Left ventricle myocardium superior (tissue), 1 donor: ENCODE measurements at places on chromosomes 11 and 22. TPM values are rescaled to one million over a fixed set of nuclear protein-coding genes. Genes with fewer than 3 reads are reported as not detected.

DNA sequence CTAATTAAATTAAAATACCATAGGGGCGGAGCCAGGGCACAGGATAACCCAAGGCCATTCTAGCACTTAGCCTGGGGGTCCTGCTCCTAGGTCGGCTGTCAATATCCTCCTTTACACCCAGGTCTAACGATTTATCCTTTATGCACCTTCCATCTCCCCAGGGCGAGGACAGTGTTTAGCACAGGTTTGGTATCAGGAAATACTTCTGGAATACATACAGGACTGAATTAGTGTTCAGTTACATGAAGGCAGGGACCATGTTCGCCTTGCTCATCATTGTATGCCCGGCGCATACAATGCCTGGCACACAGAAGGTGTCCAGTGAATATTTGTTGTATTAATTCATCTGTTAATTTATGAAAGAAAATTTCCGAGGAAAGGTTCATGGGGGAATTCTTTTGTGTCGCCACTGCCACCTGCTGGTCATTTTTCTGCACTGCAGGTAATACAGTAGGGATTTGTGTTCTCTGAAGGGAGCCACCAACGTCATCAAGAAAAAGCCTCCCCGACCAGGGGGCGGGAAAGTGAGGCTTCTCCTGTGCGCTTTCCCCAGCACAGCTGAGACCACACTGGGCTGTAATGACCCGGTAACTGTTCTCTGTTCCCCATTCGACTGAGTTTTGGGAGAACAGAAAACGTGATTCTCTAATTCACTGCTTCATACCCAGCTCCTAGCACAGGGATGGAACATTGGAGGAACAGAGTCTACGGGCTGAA is 68.7 kb upstream of the ASPHD2 start:
- peak; percentile 45 for DNase-seq

Gene MCM5
- total RNA-seq = 10.8 TPM

GRCh38 chr11:2700415-2701211 is 819 bp upstream of the KCNQ1OT1 start:
- peak; percentile 84 for DNase-seq

DNA sequence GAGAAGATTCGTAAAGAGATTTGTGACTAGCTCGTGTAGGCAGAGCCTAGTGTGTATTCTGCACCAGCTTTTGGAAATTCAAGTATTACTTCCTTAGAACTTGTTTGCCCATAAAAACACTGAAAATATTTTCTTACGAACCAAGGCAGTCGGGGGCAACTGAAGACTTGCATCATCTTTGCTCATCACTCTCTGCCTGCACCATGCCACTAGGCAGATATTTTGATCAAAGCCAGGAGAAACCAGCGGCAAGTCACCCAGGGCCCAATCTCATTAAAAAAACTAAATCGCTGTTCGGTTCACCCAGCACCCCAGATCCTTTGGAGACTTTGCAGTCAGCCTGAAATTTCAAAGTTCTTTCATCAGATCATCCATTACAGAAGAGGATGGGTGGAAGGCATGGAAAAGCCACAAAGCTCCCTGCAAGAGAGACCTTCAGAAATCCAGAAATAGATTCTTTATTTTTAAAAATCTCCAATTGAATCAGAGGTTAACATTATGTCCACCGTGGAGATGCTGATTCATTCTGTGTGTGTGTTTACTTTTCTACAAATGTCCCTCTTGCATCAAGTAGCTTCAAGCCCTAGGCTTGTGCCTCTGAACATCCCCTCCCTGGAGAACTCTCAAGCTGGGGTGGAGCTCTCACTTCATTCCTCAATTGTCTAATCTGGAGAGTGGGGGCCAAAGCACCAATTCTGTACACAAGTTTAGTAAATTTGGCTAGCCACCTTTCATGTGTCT is 78.4 kb downstream of the ETS1 start:
- no peak for DNase-seq

Gene OR5AL1
- not detected for total RNA-seq

Gene SLC17A6
- not detected for total RNA-seq

- DNase-seq = no peak
These were observed 28.7 kb upstream of the BLID start for GRCh38 chr11:122144752-122145151.

DNA sequence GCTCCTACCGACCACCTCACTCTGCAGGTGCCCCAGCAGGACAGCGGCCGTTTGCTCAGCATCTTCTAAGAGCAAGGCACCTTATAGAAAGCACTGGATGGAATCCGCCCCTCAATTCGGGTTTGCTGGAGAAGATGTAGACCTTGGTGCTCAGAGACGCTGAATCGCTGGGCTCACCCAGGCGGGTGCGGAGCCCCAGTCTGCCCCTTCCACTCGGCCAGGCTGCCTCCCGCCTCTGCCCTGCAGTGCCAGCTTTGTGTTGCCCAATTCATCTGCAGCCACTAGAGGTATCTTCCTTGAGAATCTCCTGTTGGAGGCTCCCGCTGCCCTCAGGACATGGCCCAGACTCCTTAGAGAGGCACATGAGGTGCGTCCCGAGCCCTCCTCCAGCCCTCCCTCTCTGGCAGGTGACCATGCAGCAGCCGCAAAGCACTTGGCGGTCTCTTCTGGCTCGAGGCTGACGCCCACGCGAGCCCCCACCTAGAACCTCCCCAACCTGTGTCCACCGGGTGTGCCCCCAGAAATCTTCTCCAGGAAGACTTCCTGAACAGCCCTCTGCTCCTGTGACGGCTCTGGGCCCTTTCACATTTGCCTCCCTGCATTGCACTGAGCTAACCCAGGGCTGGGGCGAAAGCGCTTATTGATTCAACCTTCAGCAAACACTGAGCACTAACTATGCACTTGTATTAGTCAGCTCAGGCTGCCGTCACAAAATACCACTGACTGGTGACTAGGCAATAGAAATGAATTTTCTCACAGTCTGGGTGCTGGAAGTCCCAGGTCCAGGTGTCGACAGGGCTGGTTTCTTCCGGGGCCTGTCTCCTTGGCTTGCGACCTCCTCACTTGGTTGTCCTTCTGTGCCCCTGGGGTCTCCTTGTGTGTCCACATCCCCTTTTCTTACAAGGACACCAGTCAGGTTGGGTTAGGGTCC is 117.5 kb downstream of the WNT7B start:
- no peak for DNase-seq

Gene OR5P2
- total RNA-seq = not detected
